ENCODE measurements at places on chromosomes 12 and 14.

GRCh38 chr12:76548222-76548837, 11.2 kb downstream of the OSBPL8 start:
- no peak for DNase-seq

- peak; percentile 95 for DNase-seq
Observed at GRCh38 chr12:131896080-131896810, 1.8 kb downstream of the ULK1 start.

DNA sequence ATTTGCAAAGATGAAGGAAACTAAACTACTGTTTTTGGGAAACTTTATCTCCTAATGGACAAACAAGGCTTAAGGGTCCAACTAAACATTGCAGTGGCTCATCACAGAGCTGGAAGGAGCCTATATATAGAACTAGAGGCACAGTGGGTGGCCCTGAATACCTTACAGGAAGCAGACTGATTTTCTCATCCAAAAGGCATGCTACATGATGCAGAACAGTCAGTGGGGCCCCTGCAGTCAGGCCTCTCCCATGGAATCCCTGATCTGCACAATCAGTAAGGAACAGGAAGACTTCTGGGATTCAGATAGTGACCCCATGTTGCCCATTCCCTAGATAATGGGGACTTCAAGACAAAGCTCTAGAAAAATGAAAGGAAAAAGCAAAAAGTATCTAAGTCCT, 1.9 kb upstream of the LLPH start:
- no peak for DNase-seq

DNA sequence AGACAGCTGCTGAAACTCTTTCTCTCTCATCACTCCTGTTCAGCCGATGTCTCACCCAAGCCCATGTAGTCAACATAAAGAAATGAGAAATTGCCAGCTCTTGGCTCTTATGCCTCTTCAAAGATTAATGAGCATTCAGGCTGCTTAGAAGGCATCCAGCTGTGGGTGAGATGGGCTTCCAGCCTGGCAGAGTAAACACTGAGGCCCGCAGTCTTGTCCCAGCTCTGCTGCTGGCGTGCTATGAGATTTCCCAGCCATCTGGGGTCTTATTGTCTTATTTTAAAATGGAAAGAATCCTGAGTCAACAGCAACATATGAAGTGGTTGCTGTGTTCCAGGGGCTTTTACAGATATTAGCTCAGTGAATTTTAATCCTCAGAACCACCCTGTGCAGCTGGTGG, 12.6 kb downstream of the RXYLT1 start:
- no peak for DNase-seq

DNA sequence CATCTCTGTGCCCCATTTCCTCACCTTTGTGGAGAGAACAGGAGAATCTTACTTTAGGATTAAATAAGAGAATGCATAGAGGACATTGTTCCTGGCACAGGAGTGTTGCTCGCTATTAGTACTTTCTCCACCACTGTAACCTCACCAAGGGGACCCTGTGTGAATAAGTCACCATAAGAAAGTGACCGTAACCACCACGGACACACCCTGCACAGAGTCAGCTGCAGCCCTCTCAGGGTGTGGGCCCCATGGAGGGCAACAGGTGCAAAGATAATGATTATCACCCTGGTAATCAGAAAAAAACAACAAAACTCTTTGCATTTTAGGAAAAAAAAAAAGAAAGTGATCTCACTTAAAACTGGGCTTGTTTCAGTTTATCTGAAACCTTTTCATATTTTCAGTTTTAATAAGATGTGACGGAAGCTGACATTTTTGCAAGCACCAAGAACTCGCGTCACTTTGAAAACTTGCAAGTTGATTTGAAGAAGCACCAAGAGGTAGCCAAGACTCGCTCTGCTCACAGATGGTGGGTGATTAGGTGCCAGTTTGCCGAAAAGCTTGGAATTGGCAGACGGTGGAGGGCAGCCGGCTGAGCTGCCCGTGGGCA, 87.0 kb upstream of the VRK1 start:
- no peak for DNase-seq

GRCh38 chr12:94676031-94676641, 25.8 kb upstream of the TMCC3 start:
- DNase-seq: no peak

- no peak for DNase-seq
Observed at GRCh38 chr14:53942970-53943750, 13.5 kb downstream of the BMP4 start.

- no peak for DNase-seq
Observed at GRCh38 chr14:39417014-39417413, 15.2 kb downstream of the FBXO33 start.

DNA sequence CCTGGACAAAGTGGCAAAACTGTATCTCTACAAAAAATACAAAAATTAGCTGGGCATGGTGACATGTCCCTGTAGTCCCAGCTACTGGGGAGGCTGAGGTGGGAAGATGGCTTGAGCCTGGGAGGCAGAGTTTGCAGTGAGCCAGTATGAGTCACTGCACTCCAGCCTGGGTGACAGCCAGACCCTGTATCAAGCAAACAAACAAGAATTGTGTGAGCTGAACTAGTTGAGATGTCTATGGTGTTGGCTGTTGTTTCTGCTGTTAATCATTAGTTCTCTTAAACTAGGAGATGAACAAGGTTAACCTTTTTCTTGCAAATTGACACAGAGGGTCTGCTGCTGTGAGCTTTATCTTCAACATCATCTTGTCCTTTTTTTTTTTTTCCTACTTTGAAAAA, 23.6 kb downstream of the RASSF3 start:
- no peak for DNase-seq

- no peak for DNase-seq
Observed at GRCh38 chr12:62893276-62893675, 41.7 kb downstream of the PPM1H start.

- DNase-seq: no peak
Observed at GRCh38 chr14:96597680-96598079, 95.5 kb downstream of the PAPOLA start.

DNA sequence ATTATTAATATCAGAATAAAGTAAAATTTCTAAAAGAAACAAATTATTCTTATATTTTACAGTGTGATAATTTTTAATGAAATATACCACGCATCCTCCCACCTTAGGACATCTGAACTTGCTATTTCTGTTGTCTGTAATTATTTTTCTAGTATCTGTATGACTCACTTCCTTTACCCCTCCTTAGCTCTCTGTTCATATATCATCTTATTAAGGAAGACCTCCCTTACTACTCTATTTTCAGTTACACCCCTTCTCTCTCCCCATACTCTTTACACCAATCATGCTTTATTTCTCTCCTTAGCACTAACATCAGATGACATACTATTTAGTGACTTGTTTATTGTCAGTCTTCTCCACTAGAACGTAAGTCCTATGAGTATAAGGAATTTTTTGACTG, 34.2 kb upstream of the C12orf50 start:
- DNase-seq: no peak

DNA sequence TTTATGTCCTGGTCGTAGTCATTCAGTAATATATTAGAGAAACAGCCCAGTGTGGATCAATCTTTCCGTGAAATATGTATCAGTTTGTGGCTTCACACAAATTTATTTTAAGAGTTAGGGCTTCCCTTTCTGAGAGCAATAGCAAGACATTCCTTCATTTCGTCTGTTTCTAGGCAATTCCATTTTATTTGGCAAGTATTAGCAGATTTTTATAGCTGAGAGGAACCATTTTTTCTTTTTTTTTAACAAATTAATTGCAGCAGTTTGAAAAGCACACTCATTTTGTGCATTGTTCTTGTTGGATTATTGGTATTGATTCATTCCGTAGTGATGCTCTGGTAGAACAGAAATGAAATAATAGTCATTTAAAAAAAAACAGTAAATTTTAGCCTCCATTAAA, 132.9 kb downstream of the SRGAP1 start:
- DNase-seq: no peak

- DNase-seq: no peak
Observed at GRCh38 chr12:55955800-55956508, 9.9 kb downstream of the PMEL start.

DNA sequence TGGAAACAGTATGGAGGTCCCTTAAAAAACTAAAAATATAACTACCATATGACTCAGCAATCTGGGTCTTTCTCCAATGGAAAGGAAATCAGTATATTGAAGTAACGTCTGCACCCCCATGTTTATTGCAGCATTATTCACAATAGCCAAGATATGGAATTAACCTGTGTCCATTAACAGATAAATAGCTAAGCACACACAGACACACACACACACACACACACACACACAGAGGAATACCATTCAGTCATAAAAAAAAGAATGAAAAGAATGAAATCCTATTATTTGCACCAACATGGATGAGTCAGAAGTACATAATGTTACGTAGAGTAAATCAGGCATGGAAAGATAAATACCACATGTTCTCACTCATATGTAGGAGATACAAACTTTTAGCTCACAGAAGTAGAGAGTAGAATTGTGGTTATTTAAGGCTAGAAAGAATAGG, 4.7 kb downstream of the KLRK1 start:
- DNase-seq: no peak

DNA sequence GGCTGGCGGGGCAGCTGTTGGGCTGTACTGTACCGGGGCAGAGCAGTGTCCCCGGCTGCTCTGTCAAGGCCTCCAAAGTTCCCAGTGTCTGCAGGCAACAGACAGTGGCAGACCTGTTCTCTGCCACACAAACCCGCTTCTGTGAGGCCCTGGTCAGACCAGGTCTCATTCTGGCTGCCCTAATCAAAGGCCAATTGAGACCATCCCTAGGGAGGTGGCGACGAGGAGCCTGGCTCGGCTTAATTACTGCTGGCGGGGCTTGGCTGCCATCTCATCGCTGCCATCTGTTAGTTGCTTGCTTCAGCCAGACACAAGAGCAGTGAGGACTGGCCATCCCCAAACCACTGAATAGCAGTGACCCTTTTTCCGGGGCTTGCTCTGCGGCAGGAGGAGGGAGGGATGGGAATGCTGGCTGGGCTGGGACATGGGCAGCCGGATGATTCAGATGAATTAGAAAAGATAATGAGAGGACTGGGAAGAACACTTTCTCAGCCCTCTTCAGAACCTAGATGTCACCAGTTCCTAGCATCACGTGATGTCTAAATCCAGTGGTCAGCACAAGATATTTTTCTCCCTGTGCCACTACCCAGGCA, 24.5 kb downstream of the ERG28 start:
- no peak for DNase-seq

GRCh38 chr12:18586581-18586980, 151.2 kb downstream of the PLCZ1 start:
- no peak for DNase-seq

DNA sequence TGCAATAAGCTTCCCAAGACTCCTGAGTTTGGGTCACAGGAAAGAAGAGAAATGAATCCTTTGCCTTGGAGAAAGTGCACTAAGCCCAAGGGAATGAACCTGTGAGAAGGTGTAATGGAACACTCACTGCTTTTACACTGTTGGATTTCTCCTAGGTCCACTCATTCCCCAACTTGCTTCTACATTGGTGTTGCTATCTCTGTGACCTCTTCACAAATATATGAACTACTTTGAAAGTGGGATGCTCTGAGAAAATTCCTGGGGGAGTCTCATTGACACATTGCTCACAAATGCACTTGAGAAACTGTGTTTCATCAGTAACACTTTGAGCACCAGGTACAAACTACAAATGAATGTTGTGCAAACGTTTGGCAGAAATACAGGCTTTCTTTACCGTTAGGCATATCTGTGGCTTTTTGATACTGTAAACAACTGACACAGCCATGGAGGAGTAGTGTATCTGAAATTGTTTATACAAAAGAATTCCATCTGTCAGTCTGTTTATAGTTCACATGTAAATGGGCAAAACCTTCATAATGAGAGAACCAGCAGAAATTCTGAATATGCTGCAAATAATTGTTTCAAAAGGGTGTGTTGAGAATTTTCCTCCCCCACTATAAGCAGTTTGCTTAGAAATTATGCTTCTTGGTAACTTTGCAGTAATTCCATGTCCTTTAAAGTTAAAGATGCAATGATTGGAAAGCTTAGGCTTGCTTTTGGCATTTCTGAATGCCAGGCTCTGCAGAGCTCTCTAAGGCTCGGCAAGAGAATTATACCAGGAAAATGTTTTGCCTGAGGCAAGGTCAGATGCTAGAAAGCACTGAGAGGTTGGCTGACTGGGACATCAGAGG, 348.5 kb upstream of the DDHD1 start:
- DNase-seq: no peak

- DNase-seq: no peak
Observed at GRCh38 chr12:88383405-88383804, 196.9 kb downstream of the KITLG start.

DNA sequence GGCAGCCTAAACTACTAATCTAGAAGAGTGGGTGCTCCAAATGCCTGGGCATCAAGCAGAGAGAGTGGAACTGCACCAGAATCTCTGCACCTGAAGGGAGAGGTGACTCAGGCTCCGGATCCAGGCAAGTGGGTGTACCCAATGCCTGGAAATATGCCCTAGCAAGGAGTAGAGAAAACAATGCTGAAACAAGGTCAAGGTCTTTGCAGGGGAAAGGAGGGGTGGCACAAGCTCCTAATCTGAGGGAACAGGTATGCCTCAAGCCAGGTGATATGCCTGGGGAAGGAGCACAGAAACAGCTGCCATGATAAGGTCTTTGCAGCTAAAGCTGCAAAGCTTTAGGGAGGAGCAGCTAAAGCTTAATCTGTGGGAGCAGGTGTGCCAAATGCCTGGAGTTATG, 136.0 kb upstream of the KITLG start:
- DNase-seq: no peak

All from GM12891 (cell line).